Neural crest cell (in vitro differentiated cells): ENCODE measurements at places on chromosomes 5 and 9.

DNA sequence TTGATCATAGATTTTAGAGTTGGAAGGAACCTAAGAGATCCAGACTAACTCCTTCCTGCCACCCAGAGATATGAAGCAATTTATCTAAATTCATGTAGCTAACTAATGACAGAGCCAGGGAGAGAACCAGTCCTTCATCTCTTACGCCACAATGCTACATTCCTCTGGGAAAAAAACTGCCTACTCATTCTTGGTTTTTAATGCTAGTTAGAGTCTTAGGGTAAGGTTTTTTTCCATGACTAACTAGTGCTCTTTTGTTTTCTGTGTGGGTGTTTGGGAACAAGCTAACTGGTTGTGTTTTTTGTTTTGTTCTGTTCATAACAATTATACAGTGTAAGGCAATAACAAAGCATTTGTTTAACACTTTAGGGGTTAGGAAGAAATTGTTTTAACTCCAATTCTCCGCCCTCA, 52.4 kb downstream of the SLC44A1 start:
- DNase-seq: no peak

GRCh38 chr5:43215073-43215631, 23.1 kb downstream of the NIM1K start:
- DNase-seq: no peak

DNA sequence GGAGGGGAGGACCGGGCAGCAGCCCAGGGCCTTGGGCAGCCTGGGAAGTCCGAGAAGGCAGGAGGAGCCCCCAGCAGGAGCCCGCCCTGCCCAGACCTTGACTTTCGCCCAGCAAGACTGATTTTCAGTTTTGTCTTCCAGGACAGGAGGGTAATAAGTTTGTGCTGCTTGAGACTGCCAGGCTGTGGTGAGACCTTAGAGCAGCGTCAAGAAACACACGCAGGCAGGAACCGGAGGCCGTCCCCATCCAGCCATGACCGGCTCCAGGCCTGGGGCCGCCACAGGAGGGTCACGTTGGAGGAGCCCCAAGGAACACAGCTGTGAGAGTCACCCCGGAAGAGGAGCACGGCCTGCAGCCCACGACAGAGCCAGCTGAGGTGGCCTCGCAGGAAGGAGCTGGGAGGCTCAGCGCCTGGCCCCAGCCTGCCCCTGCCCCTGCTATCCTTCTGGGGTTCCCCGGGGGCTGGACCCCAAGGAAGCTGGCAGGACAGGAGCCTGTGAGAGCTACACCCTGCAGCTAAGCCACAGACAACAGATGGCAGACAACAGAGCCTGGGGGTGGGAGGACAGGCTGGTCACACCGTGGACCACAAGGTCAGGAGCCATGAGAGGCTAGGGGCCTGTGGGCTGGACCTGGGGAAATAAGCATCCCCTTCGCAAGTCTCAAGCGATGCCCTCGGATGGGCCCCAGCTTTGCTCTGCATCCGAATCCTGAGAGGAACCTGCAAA, 126.0 kb upstream of the FAM120A start:
- DNase-seq: no peak

DNA sequence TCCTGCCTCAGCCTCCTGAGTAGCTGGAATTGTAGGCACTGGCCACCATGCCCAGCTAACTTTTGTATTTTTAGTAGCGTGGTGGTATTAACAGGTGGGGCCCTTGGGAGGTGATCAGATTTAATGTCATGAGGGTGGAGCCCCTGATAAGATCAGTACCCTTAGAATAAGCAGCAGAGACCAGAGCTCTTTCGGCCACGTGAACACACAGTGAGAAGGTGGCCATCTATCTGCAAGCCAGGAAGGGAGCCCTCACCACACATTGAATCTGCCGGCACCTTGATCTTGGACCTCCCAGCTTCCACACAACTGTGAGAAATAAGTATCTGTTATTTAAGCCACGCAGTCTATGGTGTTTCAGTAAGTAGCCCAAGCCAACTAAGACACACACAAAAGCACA, 22.5 kb downstream of the TBC1D2 start:
- DNase-seq: no peak

DNA sequence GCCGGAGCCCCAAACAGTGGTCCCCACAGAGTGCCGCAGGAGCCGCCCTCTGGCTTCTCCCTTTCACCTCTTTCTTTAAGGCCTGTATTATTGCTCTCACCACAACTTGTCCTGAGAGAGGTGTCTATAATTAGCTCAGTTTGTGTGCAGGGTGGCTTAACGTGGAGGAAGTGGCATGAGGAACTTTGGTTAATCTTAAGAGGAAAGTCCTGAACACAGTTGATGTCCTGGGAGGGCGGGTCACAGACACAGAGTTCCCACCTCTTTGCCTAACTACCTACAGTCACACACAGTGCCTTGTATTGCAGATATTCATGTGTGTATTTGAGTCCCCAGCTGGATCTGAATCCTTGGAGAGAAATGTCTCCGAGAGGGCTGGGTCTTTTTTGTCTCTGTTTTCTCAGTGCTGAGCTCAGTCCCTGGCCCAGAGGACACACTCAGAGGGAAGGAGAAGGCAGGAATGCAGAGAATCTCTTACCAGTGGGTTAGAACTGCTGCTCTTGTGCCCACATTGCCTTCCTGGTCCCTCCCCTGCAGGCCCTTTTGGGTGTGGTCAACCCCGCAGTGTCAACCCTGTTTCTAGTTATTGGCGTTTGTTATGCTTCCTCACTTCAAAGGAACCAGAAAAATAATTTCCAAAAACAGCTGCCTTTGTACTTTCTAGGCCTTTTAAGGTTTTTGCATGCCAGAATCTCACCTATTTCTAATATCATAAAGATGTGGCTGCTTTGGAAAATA, 392.5 kb downstream of the KDM4C start:
- no peak for DNase-seq

DNA sequence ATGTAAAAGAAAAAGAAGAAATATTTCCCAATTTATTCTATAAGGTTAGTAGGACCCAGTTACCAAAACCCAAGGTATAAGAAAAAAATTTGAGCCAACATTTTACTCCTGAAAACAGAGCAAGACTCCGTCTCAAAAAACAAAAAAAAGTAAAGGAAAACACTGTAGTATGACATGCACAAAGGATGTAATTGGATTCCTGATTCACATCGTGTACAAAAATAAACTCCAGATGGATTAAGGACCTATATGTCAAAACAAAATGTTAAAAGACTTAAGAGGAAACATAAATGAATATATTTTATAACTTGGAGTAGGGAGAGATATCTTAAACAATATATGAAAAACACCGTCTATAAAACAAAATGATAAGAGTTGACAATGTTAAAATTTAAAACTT, 13.8 kb downstream of the PHYKPL start:
- no peak for DNase-seq

DNA sequence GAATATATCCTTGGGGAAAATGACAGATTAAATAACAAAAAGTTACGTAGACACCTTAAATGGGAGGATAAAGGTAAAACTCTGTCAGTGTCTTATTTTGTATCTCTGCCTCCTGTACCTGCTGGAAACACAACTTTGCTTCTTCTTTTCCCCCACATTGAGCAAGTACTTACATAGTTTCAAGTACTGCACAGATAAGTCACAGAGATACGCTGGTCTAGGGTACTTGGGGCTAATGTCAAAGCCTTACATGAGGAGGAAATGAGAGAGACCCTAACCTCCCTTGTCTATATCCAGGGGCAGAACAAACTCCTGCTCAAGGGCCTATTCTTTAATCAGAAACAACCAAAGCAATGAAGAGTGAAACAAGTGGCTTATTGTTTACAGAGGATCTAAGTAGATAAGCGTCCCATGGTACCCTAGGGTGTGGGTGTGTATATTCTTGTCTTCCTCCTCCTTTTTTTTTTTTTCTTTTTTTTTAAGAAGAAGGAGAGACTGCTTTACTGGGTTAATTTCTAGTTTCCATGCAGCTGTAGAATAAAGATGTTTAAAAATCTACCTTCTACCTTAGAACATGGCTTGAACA, 43.1 kb downstream of the ELL2 start:
- DNase-seq: no peak

DNA sequence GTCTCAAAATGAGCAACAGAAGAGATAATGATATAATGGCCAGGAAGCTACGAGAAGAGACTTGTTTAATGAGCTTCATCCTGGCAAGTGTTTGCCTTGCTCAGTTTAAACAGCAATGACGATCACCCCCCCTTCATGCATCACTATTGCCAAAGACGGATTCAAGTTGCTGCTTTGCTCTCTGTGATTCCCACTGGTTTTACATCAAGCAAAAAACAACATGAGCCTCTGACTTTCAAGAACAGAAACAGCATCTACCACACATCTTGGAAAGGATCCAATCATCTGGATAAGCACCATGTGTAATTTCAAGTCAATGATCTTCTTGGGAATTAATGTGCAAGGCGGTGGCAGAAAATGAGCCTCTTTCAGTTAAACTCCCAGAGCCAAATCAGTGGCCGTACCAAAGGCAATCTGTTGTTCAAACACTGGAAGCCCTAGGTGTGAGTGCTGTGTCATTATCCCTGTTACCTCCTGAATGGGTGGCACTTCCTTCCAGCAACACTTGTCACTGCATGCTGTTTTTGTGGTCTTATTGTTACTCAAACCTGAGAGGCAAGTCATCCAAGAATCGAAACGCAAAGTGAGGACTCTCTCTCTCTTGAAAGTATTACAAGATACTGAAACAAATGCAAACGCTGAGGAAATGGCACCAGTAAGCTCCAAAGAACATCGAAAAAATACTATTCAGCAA, 72.8 kb downstream of the MED27 start:
- DNase-seq: no peak

- peak; percentile 55 for DNase-seq
Observed at GRCh38 chr9:4987961-4988421, 2.9 kb downstream of the JAK2 start.

DNA sequence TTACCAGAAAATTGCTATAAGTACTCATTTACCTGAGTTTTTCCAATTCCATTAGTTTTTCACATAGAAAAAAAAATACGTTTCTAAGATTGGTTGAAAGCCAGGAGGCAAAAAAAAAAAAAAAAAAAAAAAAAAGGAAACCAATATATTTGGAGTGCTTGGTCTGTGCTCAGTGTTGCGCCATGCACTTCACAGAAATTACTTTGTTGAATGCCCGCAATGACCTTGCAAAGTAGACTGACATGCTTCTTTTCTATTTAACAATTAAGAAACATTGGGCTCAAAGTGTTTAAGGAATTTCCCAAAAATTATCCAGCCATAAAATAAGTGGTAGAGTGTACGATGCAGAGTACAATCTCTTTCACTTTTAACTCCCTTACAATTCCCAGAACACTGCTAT, 65.2 kb upstream of the PAPPA start:
- no peak for DNase-seq

- no peak for DNase-seq
Observed at GRCh38 chr9:136926749-136927148, 17.8 kb downstream of the FBXW5 start.

DNA sequence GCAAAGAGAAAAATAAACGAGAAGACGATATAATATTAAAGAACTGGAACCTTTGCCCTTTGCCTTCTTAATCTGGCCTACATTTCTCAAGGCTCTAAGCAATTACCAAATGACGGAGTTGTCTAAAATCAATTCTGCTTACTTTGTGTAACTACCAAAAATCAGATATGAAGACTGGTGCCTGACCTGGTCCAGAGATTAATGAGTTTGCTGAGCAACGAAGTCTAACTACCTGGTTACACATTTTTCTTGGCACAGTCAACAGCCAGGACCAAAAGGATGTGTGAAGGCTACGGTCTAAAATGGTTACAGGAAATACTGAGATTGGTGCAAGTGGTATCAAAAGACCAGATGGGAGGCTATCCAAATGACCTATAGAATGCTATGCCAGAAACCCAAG, 17.8 kb upstream of the IFNE start:
- DNase-seq: no peak

DNA sequence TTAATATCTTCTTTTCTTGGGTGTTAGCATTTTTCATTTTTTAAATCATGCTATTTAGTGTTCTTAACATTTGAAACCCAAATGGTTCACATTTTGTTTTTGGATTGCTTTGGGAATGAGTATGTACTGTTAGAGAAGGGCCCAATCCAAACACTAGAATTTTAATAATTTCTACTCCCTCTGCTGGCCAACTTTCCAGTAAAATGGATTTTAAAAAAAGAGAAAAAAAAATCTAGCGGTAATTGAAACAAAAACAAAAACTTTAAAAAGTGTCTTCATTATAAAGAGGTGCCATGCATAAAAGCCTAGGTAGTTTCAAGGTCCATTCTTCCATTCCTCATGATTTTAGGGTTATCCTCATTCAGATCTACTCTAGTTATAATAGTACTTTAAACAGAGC, 32.1 kb upstream of the RICTOR start:
- no peak for DNase-seq

GRCh38 chr9:137318602-137319001, 16.5 kb upstream of the NRARP start:
- DNase-seq: no peak
